Astrocyte of the hippocampus (primary cell): ENCODE measurements at places on chromosomes 2 and 18.

GRCh38 chr2:106147159-106147558, 46.9 kb downstream of the UXS1 start:
- peak; percentile 69 for DNase-seq

DNA sequence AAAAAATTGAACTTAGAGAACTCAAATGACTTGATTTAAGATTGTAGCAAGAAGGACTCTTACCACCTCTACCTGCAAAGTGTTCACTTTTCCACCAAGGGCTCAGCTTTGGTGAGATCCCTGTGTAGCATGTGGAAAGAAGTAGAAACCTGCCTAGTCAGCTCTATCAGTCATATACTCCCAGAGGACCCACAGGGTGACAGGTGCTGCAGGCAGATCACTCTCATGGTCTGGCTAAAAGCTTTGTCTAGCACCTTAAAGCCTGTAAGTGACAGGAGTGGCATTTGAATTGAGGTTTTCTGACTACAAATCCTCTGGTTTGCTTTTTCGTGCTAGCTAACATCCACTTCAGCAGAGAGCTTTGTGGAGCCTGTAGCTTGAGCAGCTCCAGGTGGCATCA, 18.7 kb upstream of the NEMP2 start:
- no peak for DNase-seq

DNA sequence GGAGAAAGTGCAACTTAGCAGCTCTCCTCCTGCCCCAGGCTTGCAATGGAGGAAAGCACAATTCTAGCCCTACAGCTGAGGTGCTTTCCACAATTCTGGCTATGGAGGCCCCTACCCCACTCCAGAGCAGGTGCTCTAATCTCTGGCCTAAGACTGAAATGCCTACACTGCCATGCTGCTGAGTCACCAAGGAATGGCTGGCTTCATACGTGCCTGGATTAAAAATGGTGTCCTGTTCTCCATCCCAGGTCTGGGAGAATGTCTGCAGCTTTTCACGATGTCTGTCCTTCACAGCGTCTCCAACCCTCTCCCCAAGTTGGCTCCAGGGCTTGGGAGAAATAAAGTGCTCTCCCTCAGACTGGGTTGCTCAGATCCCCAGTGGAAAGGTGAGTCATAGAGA, 48.5 kb downstream of the MBOAT2 start:
- DNase-seq = peak; percentile 35

DNA sequence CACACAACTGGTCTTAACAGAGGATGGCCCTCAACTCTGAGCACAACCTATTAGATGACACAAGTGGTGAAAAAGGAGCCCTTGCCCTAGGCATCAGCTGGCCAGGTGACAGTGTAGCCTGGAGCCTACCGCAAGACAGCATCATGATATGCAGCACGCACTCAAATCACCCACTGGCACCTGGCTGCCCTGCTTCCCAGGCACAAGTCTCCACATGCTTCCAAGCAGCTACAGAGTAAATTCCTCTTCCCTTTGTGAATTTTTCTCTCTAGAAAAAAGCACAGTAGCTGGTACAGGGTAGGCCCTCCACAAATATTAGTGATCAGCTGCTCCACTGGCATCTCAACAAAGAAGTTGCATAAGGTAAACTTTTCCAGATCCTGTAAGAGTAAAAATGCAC, 6.0 kb downstream of the FBXO15 start:
- no peak for DNase-seq

DNA sequence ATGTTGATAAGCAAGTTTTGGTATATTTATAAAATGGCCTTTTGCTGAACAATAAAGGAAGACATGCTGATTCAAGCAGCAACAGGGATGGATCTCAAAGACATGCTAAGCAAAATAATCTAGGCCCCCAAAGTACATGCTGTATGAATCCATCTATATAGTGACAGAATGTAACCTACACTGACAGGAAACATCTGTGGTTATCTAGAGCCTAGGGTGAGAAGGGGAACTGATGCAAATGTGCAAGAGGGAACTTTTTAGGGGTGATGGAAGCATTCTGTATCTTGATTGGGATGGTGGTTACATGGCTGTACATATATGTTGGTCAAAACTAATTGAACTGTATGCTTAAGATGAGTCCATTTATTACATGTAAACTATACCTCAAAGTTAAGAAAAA, 24.2 kb downstream of the CNRIP1 start:
- no peak for DNase-seq

DNA sequence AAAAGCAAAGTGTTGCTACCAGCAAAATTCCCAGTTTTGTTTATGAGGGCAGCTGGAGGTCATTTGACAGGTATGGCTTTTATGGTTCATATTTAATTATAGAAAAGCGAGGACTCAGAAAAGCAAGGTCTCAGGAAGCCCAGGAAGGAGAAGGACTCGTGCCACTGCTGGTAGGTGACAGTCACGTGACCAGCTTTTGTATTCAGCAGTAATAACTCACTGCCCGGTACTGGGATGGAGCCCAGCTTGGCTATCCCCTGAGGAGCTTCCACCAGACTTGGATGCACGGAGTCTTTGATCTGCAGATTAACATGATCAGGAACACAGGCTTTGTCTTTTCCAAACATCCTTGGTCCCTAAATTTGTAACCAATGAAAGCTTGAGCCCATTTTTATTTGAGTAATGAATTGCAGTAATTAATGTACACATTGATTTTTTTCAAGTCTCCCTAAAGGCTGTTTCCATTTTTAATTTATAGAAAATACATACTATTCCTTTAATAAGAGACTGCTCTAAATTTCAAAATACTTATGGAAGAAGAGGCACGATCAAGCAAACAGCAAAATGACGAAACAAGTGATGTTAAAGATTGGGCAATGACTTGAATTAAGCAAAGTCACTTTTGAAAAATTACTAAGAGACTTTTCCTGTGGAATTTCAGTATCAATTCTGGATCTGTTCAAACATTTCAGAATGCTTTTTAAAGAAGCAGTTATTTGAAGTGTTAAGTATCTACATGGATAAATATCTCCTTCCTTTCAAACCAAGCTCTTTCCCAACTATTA, 251.7 kb upstream of the HNRNPA3 start:
- peak; percentile 5 for DNase-seq

DNA sequence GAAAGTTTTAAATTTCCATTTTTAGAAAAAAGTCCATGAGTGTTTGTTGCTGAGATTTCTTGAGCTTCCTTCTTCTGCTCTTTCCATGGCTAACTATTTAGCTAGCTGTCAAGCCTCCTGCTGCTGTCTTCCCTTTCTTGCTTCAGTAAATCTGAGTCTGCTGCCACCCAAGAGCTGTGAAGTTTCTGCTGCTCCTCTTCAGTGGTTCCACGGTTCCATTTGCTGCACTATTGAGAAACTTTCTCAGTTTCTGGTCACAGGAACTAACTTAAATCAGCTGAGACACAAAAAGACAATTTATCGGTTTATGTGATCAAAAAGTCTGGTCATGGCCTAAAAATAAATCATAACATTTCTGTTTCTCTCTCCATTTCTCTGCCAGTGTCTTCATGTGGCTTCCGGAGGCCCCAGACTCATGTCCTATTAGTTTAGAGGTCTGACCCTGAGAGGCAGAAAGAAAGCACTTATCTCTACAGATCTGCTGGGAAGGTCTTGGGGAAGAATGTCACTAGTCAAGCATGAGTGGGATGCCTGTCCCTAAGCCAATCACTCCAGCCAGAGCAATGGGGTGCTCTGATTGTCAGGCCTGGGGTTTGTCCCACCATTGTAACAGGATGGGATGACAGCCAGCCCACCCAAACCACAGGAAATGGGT, 73.0 kb upstream of the ARL4C start:
- no peak for DNase-seq

GRCh38 chr2:152557273-152557888, 159.9 kb downstream of the PRPF40A start:
- DNase-seq = no peak

- DNase-seq = no peak
Observed at GRCh38 chr2:227134591-227134990, 29.4 kb downstream of the COL4A4 start.

DNA sequence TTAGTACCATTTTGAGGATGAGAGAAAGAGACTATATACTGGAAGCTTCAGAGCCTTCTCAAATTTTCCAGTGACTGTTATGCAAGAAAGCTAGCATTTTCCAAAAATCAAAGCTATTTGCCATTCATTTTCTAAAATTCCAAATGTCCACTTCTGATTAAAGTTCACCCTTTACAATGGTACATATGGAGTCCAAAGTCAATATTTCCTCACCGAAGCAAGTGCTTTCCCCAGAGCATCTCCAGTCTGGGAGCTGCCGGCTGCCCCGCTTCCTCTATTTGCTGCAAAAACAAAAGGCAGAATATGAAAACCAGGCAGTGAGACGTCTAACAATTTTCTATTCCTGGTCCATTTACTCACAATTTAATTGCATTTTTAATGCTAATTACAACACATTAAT, 302.0 kb upstream of the CCDC68 start:
- DNase-seq = no peak
